ENCODE measurements at places on chromosomes 12 and 14.

DNA sequence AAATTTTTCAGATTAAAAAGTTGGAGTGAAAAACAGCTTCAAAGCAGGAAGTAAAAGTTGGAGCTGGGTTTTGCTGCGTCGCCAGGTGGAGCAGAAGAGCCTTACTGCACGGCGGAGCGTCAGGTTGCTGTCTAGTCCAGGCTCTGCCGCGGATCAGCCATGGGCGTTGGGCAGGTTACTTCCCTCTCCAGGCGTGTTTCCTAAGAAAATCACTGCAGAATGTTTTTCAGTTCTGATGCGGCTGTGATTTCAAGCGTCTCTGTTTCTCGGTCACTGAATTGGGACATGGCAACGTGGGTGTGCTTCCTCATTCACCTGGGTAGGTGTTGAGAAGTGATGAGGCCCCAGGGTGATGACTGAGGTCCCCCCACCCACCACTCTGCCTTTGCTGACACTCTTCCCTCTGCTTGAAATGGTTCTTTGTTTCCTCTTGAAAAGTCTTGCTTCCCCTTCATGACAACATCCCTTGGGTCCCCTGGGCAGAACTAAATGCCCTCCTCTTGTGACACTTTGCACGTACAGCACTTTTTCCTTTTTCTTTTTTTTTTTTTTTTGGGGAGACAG lies 7.6 kb downstream of the EVL start:
- no peak for DNase-seq

DNA sequence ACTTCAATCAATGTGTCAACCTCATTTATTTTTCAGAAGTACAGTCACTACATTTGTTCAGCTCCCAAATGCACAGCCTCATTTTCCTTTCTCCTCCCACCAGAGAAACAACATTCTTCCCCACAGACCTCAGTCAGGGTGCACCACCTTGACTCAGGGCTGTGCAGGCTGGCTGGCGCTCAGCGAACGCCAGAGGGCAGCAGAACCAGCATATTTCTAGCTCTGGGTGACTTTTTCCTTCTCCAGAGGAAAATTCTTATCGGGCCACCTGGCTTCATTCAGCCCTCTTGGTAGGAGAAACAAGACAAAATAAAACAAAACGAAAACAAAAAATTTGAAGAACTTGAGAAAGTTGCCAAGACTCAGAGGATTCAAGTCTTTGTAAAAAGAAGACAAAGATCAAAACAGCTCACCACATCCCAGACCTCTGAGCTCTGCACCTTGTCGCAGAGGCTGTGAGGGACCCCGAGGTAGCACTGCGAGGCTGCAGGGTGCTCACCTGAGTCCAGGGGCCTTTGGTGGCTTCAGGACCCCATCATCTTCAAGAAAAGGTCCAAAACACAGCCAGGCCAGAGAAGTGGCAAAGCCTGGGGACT lies 33.7 kb downstream of the PAH start:
- DNase-seq: peak; percentile 3

GRCh38 chr12:64299628-64300027 lies 77.5 kb upstream of the KICS2 start:
- no peak for DNase-seq

GRCh38 chr12:66188584-66189485 lies at the start of gene IRAK3:
Gene IRAK3, plus strand, starts transcription at chr12:66189214. Its CDS starts 86 bp downstream, at chr12:66189300.
- DNase-seq: peak; percentile 68

GRCh38 chr12:102050660-102051430 lies 10.9 kb downstream of the WASHC3 start:
- DNase-seq: peak; percentile 9
